8988T (cell line): ENCODE measurements at places on chromosomes 2 and 18.
A peak's percentile ranks its signal among the peaks of the same experiment; 100 is the strongest.

- DNase-seq, result no peak
These were observed 110.3 kb upstream of the MGAT5 start for GRCh38 chr2:134143568-134143967.

DNA sequence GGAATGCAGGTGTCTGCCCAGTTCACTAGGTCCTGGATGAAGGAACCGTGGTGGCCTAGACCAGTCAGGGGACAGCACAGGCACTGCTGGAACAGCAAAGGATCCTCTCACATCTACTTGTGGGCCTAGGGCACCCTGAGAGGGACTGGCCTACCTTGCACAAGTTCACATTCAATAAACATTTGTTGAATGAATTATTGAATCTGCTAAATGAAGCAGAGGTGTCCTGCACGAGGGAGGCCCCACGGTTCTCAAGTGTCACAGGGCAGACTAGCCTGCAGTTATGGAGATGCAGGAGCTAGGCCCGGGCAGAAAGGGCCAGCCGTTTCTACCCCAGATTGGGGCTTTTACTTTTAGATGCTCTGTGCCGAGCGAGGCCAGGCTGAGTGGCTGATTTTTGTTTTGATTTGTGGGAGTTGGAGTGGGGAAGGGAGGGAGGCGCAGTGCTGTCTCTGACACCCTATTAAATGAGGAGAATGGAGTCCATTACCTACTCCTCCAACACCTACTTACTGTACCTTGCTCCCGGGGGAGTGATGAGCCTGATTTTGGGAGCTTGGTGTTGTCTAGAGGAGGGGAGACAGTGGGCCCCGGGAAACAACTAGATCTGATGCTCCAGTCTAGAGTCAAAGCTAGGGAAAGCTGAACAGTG, 18.4 kb downstream of the SH2D6 start:
- no peak for DNase-seq

DNA sequence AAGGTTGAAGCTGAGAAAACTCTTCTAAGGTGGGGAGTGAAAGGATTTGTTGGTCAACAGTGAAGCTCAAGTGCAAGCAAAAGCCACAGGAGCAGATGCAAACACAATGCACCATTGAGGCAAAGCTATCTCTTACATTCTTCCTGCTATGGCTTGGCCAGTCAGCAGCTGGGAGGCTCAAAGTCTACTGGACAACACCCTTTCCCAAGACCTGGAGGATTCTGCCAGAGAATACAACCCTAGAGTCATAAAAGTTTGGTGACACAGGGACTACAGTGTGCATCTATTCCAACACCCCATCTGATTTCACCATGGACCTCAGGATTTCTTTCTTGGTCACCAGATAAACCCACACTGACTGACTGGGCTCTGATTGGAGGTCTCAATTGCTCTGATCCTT, 342.0 kb downstream of the HRH4 start:
- DNase-seq, result no peak

GRCh38 chr2:192307530-192307929, 112.8 kb upstream of the TMEFF2 start:
- no peak for DNase-seq

DNA sequence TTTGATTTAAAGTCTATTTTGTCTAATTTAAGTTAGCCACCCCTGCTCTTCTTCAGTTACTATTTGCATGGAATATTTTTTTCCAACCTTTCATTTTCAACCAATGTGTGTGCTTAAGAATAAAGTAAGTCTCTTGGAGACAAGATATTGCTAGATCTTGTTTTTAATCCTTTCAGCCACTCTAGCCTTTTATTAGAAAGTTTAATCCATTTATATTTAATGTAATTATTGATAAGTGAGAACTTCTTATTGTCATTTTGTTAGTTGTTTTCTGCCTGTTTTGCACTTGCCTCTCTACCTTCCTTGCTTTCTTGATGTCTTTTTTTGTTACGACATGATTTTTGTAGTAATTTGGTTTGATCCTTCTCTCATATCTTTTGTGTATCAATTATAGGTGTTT, 46.4 kb downstream of the CCDC148 start:
- no peak for DNase-seq

DNA sequence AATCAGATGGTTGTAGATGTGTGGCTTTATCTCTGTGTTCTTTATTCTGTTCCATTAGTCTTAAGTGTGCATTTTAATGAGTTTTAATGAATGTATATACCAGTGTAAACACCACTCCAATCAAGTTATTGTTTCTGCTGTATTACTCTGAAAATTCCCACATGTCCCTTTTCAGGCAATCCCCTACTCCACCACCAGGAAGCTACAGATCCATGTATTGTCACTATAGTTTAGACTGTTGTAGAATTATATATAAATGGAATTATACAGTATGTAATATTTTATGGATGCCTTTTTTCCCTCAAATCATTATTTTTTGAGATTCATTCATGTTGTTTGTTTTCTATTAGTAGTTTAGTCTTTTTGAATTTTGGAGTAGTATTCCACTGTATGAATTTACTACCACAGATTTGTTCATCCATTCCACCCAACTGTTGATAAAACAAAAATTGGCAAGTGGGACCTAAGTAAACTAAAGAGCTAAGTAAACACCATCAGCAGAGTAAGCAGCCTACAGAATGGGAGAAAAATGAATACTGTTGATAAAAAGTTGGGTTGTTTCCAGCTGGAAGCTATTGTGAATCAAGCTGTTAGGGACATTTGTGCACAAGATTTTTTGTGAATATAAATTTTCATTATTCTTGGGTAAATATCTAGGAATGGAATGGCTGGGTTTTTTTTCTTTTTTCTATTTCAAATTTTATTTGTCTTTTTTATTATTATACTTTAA, 262.0 kb downstream of the CAMKMT start:
- DNase-seq, result no peak

DNA sequence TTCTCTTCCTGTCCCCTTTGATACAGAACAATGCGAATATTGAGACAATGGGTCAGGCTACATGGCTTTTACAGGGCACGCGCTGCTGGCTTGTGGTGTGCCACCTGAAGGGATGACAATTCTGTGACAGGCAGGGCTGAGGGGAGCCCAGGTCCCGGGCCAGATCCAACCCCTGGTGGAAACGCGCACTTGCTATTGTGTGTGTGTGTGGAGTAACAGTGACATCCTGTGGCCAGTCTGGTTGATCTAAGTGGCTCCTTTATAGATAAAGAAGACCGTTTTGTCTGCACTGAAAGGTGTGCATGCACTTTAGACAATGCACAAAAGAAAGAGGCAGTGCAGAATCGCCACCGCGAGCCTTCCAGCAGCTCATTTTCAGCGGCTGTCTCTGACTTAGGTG, 273.6 kb downstream of the HRH4 start:
- DNase-seq, result no peak

DNA sequence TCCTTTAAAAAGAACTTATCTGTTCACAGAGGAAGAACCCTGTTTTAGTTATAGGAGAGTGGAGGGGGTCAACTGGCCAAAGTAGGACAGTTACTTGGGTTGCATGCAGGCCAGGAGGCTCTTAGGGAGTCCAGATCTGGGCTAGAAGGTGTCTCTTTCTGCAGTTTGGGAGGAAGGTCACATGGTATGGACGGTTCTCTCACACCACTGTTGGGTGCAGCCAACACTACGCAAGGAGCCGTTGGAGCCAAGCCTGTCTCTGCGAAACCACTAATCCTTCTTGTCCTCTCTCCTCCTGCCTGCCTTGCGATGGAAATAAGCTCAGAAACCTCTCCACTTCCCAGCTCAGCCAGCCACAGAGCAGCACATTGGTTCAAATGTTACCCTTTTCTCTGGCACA, 105.9 kb upstream of the TGFA start:
- no peak for DNase-seq

DNA sequence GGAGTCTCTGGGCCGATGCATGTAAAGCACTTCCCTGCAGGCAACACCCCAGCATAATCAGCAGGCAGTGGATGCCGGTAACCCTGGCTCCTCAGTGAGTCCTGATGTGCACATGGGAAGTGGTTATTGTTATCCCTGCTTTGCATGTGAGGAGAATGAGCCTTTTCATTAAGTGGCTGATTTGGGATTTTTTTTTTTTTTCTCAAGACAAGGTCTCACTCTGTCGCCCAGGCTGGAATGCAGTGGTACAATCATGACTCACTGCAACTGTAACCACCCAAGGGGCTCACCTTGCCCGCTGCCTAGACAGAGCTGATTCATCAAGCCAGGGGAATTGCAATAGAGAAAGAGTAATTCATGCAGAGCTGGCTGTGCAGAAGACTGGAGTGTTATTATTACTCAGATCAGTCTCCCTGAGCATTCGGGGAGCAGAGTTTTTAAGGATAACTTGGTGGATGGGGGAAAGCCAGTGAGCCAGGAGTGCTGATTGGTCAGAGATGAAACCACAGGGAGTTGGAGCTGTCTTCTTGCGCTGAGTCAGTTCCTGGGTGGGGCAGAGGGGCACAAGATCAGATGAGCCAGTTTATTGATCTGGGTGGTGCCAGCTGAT, 95.4 kb downstream of the SOCS6 start:
- DNase-seq, result no peak

- DNase-seq, result no peak
These were observed 144.4 kb upstream of the REV1 start for GRCh38 chr2:99634234-99634633.

DNA sequence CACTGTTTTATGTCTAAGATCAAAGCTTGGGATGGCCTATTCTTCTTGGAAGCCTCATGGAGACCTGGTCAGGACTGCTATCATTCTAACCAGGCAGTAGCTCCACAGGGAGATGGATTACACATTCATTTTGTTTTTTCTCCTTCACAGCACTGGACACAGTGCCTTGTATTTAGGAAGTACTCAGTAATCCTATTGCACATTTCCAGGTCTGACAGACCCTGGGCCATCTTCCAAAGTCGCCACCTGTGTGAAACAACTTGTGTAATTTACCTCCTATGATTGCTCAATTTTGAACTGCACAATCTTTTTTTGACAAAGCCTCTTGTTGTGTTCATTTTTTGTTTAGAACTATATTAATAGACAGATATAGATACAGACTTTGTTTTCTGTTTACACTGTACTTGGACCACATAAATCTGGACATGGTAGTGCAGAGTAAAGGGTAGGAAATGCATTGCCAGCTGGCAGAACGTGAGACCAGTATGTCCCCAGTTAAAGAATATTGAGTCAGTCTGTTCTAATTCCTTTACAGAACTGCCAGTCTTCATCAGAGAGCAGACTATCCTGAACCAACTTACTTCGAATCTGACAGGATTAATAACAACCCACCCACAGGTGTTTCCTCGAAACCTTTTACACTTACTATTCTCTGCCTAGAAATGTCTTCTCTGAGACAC, 277.8 kb upstream of the CYRIA start:
- no peak for DNase-seq

- DNase-seq, result no peak
These were observed 55.3 kb upstream of the NABP1 start for GRCh38 chr2:191622374-191623320.

DNA sequence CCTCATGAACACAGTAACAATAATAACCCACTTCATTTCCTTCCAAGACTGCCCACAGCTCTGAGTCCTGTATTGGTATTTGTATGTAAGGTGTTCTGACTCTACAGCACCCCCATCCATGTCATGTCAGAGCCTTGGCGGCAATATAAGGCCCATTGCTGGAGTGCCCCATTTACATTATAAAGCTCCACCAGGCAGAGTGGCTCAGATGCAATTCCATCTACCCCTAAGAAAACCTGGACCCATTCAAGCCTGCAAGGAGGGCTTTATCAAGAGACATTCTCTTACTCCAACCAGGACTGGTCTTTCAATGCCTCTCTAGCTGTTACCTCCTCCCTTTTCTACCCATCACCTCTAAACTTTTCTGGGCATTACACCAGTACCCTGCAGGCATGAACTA, 101.6 kb downstream of the ANTXR1 start:
- DNase-seq, result no peak

GRCh38 chr2:204691911-204692510, 146.7 kb downstream of the PARD3B start:
- DNase-seq, result no peak

- peak; percentile 35 for DNase-seq
These were observed 126.2 kb upstream of the LGALSL start for GRCh38 chr2:64327510-64328414.

DNA sequence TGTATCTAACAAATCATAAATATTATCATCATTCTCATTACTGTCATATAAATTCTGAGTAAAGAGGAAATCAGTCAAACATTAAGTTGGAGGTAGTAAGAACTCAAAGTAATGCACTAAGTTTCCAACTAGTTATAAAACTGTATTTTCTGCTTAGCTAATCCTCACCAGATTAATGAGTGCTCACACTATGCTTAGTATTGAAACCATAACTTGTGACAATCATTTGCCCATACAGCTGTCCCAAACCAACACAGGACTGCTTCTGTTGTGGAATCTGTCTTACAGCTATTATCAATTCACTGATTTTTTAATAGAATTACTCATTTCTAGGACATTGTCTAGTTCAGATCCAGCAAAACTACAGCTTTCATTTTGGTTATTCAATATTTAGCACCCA, 41.5 kb upstream of the TANK start:
- DNase-seq, result no peak

DNA sequence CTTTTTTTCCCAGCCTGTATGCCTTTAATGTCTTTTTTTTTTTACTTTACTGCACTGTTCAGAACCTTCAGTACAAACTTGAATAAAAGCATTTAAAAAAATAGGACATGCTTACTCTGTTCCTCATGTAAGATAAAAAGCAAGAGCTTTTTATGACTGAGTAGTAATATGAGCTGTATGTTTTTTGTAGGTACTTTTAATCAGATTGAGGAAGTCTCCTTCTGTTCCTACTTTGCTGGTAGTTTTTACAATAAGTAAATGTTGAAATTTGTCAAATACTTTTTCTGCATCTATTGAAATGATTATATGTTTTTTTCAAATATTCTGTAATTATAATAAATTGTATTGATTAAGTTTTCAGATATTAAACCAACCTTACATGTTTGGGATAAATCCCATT, 189.8 kb downstream of the FAM210A start:
- DNase-seq, result no peak

DNA sequence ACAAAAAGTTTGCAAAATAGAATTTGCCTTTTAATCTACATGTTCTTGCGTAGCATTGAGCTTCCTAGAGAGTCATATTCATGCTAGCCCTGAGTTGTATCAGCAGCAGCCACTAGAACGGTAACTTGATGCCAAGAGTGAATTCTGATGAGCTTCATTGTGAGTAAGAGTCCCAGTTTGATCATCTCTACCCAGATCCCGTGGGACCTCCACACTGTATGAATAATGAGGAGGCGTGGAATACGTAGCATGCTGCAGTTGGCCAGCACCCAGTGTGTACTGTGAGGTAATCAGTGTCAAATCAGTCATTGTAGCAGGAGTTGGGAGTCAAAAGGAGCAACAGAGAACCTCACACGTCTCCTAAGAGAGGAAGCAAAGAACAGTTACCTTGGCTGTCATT, 197.9 kb downstream of the NEDD4L start:
- no peak for DNase-seq

DNA sequence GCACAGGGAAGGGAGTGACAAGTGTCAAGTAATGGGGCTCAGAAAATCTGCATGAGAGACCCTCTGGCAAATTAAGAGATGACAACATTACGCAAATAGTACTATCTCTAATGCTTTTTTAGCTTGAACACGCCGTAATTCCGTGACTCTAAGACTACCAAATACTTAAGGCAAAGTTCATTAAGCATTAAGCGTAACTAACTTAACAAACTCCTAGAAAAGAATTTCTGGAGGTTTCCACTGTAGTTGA, 1.2 kb downstream of the APOB start:
- DNase-seq, result no peak
